ENCODE measurements at places on chromosomes 13 and 19. TPM values are rescaled to one million over a fixed set of nuclear protein-coding genes. Genes with fewer than 3 reads are reported as not detected.

- no peak for DNase-seq
- no peaks in the 10 kb centered on the region for H3K27me3 ChIP-seq
- H3K4me1 ChIP-seq = no peaks in the 10 kb centered on the region
- H3K36me3 ChIP-seq = no peaks in the 10 kb centered on the region
These were observed 612.1 kb downstream of the TBC1D4 start for GRCh38 chr13:74869846-74870245.

DNA sequence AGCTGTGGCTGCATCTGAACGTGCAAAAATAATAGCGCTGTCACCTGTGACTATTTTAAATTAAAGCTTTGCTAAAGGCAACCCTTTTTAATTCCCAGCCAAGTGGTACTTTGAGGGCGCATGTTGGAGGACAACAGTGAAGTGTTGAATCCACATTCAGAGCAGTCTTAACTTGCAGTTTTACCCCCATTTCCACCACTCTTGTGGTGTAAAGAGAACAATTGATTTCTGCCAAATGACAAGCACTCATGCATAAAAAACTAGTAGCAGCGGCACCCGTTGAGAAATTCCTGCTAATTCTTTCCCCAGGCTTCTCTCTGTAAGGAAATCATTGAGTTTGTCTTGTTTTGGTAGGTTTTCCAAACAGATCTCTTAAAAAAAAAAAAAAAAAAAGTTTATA, 1033.3 kb downstream of the EFNB2 start:
- no peak for DNase-seq
- H3K27me3 ChIP-seq = no peaks in the 10 kb centered on the region
- H3K36me3 ChIP-seq = no peaks in the 10 kb centered on the region
- H3K27ac ChIP-seq = no peak overlapping the region
- no peak overlapping the region for H3K4me3 ChIP-seq

- DNase-seq = no peak
- H3K27ac ChIP-seq = no peak overlapping the region
- H3K4me3 ChIP-seq = no peak overlapping the region
- H3K36me3 ChIP-seq = no peaks in the 10 kb centered on the region
- no peaks in the 10 kb centered on the region for H3K4me1 ChIP-seq
These were observed 86.1 kb upstream of the TM9SF2 start for GRCh38 chr13:99415014-99415650.

GRCh38 chr19:13681509-13681908, 82.8 kb upstream of the MRI1 start:
- no peaks in the 10 kb centered on the region for H3K36me3 ChIP-seq
- H3K27me3 ChIP-seq = no peaks in the 10 kb centered on the region
- H3K4me3 ChIP-seq = no peak overlapping the region
- H3K27ac ChIP-seq = no peak overlapping the region
- no peaks in the 10 kb centered on the region for H3K4me1 ChIP-seq

GRCh38 chr19:10238172-10238783, 7.1 kb upstream of the S1PR2 start:
- no peaks in the 10 kb centered on the region for H3K4me1 ChIP-seq
- no peaks in the 10 kb centered on the region for H3K27me3 ChIP-seq
- no peaks in the 10 kb centered on the region for H3K36me3 ChIP-seq
- H3K27ac ChIP-seq = no peak overlapping the region

DNA sequence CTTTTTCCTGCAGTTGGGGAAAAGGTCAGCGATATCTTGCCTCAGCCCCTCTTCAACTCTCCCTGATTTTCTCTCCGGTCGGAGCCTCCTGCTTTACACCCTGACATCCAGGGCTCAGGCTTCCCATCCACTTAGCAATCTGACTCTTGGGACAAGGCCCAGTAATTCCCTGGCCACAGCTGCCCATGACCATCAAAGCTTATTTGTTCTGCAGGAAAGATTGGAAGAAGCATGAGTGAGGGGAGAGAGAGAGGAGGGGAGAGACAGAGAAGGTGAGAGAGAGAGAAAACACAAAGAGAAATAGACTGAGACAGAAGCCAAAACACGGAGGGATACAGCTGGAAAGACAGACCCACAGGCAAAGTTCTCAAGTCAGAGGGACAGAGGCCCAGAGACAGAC, 13.7 kb downstream of the SYT3 start:
- H3K27ac ChIP-seq = no peak overlapping the region
- no peak overlapping the region for H3K4me3 ChIP-seq
- H3K36me3 ChIP-seq = no peaks in the 10 kb centered on the region
- no peaks in the 10 kb centered on the region for H3K4me1 ChIP-seq
- DNase-seq = no peak
- H3K27me3 ChIP-seq = no peaks in the 10 kb centered on the region

GRCh38 chr19:16167055-16167454, 6.3 kb downstream of the CIB3 start:
- H3K27me3 ChIP-seq = no peaks in the 10 kb centered on the region
- no peaks in the 10 kb centered on the region for H3K4me1 ChIP-seq
- H3K4me3 ChIP-seq = no peak overlapping the region
- H3K27ac ChIP-seq = no peak overlapping the region
- no peak for DNase-seq

DNA sequence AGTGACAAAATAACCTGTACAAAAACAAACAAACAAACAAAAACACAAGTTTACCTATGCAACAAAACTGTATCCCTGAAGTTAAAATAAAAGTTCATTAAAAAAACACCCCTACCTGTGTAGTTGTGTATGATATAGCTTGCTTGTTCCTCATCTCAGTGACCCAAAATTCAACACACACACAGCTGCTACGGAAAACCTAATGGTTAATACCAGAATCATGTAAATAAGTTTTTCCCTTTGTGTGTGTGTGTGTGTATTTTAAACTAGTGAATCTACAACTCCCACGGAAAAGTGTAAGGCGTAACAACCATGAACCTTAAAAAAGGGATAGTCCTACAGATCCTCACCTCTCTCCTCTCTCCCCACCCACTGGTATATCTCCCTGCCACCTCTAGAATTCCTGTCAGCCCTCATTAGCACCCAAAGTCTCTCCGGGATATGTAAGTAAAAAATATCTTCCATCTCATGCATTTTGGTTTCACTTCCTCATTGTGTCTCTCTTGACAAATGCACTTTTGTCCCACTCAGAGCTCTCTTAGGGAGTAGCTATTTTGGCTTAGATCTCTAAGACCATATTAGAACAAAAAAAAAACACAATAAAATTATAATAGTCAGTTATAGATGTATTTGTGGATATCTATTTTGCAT, 2236.5 kb downstream of the PCDH9 start:
- H3K27ac ChIP-seq = no peak overlapping the region
- H3K36me3 ChIP-seq = no peaks in the 10 kb centered on the region
- no peaks in the 10 kb centered on the region for H3K4me1 ChIP-seq
- H3K27me3 ChIP-seq = no peaks in the 10 kb centered on the region

Gene OR7D2
- not detected for total RNA-seq

Gene PSG4
- not detected for total RNA-seq

Gene CCNE1
- 0.88 TPM for total RNA-seq

Gene SLC27A5
- 9.8 TPM for total RNA-seq

Gene ACP7
- not detected for total RNA-seq

Gene ZNF653
- 11.4 TPM for total RNA-seq
